ENCODE measurements at places on chromosomes 1 and 21. TPM values are rescaled to one million over a fixed set of nuclear protein-coding genes. Genes with fewer than 3 reads are reported as not detected.

GRCh38 chr21:45532826-45533360 is 9.3 kb downstream of the SLC19A1 start:
- no peak for ATAC-seq

- ATAC-seq = no peak
These were observed 14.3 kb downstream of the RCC1 start for GRCh38 chr1:28519946-28520725.

GRCh38 chr1:175536369-175536768 is 207.0 kb downstream of the TNR start:
- peak; percentile 36 for ATAC-seq

Gene ADGRL2
- total RNA-seq = 40.5 TPM

DNA sequence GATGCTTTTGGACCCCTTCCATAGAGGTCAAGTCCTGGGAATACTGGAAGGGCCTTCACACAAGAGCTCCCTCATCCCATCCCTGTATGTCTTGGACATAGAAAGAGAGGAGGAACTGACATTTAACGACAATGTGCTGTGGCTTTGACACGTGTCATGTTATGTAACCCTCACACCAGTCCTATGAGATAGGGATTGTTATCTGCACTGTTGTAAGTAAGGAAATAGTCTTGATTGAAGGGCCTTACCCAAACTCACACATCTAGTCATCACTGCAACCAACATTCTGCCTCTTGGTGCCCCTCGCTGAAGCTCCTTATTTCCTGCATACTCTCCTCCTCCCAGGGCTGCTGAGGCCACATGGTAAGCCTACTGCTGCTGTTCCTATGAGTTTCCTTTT is 63.7 kb upstream of the ANGPTL1 start:
- ATAC-seq = no peak
